ENCODE measurements at places on chromosomes 5 and 9.

DNA sequence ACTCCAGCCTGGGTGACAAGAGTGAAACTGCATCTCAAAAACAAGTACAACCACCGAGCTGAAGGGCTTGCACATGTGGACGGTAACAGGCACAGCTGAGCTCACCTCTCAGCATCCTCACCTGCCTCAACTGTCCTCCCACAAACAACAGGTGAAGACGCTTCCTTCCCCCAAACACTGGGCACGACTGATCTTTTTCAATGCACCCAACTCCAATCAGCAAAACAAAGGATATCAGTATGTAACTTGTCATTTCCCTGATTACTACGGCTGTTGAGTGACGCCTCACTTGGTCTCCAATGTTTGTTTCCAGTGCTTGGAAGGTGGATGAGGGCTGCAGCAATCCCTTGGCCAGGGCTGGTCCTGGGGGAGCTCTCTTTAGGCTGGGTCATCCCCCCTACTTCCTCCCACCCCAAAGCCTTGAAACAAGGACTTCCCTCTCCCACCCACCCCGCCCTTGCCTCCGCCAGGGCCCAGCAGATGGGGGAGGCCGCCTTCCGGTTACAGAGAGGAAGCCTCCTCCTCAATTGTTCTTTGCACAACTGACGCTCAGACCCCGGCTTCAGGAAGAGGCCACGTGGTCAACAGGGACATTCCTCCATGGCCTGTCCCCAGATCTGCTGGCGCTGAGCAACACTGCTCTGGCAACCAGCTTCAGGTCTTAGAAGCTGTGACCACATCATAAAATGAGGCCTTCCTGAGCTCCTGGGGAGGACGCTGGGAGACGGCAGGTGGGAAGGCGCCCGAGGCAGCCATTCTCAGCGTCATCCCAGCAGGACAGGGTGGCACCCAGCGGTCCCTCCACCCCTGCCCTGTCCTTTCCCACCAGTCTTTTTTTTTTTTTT, 5.9 kb downstream of the FAM78A start:
- DNase-seq: no peak

GRCh38 chr5:111530298-111530740, 18.0 kb upstream of the STARD4 start:
- DNase-seq: no peak

GRCh38 chr5:43065948-43066798, 26.1 kb upstream of the ANXA2R start:
- no peak for DNase-seq

DNA sequence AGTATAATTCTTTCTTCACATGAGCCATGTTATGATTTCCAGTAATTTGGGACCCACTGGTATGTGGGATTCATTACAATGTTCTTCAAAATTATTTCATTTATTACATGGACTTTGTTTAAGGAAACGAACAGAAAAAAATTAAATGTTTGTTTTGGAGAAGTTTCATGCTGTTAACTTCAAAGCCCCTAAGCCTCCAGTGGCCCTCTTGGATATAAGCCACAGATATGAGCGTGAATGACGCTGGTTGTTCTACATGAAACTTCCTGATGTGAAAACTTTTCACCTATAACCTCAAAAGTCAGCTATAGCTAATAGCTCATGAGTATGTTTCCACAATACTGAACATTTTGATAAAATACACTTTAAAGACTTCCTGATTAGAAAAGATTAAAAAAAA, 334.2 kb downstream of the PDE4D start:
- no peak for DNase-seq

GRCh38 chr5:40141418-40141817, 538.3 kb upstream of the PTGER4 start:
- no peak for DNase-seq

- no peak for DNase-seq
Observed at GRCh38 chr5:151685749-151686673, 704 bp downstream of the SPARC start.

DNA sequence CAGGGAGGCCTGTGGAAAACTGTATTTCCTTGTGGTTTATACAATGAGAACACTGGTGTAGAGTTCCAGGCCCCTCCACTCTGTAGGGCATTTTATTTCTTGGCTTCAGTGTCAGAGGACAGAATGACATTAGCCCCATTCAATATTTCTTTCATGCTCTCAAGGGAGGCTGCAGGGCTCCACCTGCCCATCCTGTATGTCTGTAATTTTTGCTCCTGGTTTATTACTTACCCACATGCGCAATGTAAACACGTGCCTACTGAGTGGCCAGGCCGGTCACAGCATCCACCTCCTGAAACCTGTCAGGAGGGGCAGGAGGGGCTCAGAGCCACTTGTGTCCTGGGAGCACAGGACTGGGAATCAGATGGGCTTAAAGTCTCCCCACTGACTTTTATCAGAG, 82.4 kb downstream of the GADD45G start:
- DNase-seq: no peak

DNA sequence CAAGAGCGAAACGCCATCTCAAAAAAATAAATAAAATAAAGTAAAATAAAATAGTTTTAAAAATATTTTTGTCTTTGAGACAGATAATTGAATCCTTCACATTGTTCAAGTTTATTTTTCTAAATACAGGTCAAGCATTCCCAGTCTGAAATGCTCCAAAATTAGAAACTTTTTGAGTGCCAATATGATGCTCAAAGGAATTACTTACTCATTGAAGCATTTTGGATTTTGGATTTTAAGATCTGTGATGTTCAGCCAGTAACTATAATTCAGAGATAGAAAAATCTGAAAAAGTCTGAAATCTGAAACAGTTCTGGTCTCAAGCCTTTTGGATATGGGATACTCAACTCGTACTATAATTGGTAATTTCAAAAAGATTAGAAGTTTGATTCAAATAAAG, 39.8 kb downstream of the RBM27 start:
- DNase-seq: no peak

- no peak for DNase-seq
Observed at GRCh38 chr5:123997064-123997461, 485.1 kb downstream of the CSNK1G3 start.

DNA sequence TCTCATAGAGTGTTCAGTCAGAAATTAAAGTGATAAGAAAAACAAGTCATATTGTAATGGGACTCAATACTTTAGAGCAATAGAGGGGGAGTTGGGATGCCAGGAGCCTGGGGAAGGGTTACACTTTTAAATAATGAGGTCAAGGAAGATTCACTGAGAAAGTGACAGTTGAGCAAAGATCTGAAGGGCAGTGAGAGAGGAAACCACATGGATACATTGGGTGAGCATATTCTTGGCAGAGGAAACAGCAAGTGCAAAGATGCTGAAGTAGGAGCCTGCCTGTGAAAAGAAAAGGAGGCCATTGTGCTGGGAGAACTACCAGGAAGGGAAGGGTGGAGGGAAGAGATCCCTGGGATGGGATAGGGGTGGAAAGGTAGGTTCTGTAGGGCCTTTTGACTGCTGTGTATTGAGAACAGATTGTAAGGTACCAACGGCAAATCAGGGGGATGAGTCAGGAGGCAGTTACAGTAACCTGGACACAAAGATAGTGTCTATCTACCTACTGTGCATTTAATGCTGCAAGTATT, 79.4 kb downstream of the PAM start:
- no peak for DNase-seq

GRCh38 chr9:126583144-126583760, 30.5 kb upstream of the LMX1B start:
- DNase-seq: no peak

DNA sequence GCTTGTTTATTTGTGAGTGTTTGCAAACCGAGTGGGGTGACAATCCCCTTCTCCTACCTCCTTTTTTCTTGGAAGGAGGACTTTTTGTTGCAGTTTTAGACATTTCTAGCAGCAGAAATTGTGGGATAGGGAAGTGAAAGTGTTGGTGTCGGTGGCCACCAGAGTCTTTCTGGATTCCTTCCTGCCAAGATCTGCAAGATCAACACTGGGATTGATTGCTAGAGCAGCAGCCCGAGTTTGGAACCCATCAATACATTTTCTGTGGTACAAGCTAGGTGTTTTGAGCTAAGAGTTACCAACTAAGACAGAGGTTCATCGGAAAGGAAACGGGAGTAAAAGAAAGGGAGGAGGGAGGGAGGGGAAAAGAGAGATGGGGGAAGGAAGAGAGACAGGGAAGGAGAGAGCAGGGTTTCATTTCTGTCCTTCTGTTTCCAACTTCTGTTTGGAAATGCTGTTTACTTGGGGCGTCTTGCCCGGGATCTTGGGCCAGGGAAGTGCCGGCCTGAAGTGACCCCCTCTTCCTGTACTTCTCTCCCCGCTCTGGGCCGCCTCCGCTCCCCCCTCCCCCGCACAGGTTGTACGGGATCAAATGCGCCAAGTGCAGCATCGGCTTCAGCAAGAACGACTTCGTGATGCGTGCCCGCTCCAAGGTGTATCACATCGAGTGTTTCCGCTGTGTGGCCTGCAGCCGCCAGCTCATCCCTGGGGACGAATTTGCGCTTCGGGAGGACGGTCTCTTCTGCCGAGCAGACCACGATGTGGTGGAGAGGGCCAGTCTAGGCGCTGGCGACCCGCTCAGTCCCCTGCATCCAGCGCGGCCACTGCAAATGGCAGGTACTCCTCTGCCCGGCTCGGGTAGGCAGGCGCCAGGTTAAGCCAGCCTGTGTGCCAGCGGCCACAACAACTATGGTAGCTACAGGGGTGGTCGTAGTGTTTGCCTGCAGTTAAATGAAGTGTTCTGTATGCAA, 4.0 kb downstream of the ISL1 start:
- no peak for DNase-seq

DNA sequence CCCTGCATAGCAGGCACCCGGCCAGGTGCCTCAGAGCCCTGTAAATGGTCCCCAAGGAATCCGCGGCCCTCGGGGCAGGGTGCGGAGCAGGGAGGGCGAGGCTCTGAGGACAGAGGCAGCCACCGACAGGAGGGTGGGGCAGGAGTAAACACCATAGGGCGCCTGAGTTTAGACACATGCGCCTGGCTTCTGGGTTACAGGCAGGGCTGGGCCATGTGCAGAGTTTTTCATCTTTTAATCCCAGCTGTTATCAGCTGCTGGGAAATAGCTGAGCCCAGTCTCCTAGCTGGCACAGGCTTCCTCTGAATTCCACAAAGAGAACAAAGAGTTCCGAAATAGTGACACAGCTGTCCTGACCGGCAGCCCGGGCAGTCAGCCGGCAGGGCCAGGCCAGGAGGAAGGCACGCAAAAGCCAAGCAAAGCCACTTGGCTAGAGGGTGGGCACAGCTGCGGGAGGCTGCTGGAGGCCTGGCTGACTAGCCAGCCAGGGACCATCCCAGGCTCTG, 98.9 kb upstream of the PHYKPL start:
- DNase-seq: no peak

- no peak for DNase-seq
Observed at GRCh38 chr5:2017540-2018389, 135.0 kb upstream of the IRX4 start.

DNA sequence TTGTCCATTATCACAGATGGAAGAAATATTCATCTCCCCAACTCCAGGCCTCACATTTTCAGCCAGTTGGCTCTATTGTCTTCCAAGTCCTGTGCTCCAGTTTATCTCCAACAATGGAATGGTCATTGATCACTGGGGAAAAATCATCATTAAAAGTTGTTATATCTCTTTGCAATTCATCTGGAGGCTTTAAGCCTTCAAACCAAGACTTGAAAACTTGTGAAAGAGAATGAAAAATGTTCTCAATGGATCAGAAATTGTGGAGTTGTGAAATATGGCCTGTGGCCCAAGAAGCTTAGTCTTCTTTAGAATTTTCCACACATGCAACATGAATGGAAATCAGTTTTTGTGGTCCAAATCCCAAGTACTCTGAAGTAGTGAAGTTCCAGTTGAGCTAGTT, 569.6 kb downstream of the EBF1 start:
- no peak for DNase-seq

- no peak for DNase-seq
Observed at GRCh38 chr5:5025774-5026408, 114.2 kb upstream of the ADAMTS16 start.

DNA sequence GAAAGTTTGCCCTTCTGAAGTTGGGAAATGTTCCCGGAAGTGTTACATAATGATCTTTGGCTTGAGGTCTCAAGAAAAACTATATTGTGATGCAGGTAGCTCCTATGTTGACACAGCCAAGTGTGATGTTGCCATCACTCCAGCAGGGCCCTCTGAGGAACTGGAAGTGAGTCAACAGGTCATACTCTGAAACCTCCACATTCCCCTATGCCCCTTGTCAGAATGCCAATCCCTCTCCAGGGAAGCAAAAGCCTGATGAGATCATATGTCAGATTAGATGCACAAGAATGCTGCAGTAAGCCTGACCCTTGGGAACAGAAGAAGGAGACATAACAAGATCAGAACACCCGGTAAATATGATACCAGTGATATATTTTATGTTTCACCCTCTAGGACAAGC, 66.8 kb upstream of the ITGA2 start:
- peak; percentile 25 for DNase-seq

GRCh38 chr5:80069251-80069800, 34.2 kb downstream of the THBS4 start:
- no peak for DNase-seq

- DNase-seq: no peak
Observed at GRCh38 chr9:87118594-87118993, 171.3 kb upstream of the GAS1 start.

DNA sequence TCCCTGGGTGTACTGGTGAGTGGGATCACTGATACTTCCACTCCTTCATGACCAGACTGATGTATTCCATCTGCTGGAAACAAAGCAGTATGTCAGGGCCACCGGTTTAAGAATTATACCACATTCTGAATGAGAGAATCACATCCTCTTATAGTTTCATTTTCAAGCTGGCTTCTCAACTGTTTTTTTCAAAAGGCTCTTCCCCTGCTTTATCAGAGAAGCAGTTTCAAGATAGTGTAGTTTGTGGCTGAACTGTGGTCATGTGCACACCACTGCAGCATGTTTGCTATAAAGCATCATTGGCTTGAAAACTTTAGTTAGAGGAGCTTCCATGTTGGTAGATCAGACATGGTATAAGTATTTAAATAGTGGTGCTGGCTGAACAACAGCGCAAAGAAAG, 450.5 kb upstream of the CDH10 start:
- no peak for DNase-seq

DNA sequence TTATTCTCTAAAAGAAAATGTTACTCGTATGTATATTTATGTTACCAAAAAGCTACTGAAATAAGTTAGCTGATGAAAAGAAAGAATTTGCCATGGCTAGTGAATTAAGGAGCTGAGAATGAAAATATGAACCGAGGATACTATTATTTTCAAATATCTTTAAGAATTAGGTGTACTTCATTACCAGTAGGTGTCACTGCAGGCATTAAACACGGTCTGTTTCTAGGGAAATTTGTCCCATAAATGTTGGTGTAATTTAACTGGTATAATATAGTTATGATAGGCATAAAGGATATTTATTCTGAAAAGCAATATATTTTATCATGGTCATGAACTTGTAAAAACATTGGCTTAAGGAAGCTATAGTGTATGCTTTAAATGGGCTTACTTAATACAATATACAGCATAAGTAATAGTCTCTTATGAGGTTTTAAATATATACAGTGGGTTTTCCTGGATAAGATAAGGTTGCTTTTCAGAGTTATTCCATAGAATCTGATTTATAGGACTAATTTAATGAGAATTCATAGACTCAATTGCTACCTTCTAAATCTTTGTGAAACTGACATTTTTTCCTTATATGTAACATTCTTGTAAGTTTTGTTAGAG, 72.4 kb upstream of the MPDZ start:
- no peak for DNase-seq

- DNase-seq: no peak
Observed at GRCh38 chr9:134659688-134660131, 18.1 kb downstream of the COL5A1 start.

- DNase-seq: peak; percentile 54
Observed at GRCh38 chr9:36023260-36024048, 13.3 kb upstream of the RECK start.

Measured in iPS DF 19.7 (cell line).